Activated CD4-positive, alpha-beta memory T cell treated with anti-CD3 and anti-CD28 coated beads, Interleukin-2, amount 10 ng/mL, durations not matched to agents 7 days and 5 days (primary cell): ENCODE measurements at places on chromosomes 12 and 14.
A peak's percentile ranks its signal among the peaks of the same experiment; 100 is the strongest.

- DNase-seq: no peak
Observed at GRCh38 chr12:89384050-89384758, 31.9 kb upstream of the DUSP6 start.

DNA sequence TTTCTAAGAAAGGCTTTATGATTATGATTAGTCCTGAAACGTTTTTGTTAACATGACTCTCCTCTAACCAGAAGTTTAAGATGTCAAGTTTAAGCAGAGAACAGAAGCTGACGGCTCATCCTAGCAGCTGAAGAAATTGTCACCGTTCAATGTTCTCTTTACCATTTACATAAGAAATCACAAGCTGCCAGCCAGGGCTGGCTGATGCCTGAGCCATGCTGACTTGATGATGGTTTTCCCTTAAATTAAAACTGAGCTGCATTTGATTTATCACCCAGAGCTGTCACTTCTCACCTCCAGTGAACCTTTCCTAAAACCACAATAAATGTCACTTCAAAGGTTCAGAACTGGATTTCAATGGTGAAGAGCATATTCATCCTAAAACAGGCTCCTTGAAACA lies 153.6 kb downstream of the KTN1 start:
- DNase-seq: no peak

DNA sequence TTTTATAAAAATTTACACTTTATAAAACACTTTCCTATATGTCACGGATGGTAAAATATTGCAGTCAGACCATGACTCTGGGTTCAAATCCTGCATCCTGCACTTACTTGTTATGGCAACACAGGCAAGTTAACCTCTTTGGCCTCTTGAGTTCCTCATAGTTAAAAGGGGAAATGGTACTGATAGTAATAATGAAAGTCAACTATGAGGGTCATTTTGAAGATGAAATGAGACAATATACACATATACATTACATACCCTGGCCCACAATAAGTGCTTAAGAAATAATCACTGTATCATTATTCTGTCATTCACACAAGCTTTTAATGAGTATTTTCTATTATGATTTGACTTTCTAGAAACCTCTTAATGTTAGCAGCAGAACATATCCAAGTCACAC lies 64.4 kb downstream of the C12orf42 start:
- DNase-seq: no peak

DNA sequence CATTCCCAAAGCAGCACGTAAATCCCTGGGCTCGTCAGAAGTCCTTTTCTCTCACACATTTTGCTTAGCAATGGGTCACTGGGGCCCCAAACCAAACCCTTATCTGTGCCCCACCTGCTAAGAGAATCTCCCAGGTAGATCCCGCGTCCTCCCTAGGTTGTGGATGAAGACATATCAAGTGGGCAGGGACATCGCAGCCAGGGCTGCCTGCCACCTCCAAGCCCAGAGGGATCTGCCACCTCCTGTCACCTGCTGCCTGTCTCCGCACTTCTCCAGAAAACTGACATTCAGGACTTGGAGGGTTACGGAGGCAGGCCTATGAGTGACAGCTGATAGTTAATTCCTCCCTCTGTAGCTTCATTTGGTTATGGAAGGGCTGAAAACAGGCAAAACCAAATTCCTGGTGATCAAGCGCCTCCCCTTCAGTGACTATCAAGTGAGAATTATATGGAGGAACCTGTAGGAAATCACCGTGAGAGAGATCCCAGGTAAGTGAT lies 19.5 kb downstream of the BCL11B start:
- DNase-seq: no peak

GRCh38 chr12:82886671-82887340 lies 200.1 kb downstream of the TMTC2 start:
- DNase-seq: no peak

DNA sequence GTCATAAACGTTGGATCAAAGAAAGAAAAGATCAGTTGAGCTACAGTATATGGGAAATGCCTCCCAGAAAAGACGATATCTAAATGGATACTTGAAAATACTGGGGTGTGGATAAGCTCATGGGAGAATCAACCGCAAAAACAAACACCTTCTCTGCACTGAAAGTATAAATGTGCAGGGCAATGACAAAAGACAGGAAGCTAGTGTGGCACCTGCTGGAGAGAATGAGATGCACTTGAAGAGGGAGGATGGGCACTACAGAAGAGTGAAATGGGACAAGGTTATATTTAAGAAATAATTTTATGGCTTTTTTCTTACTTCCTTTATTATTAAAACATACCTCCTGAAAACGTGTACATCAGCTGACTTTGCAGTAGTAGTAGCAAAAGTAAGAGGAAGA lies 153.7 kb downstream of the PRKD1 start:
- DNase-seq: no peak

- DNase-seq: no peak
Observed at GRCh38 chr14:93548102-93548843, 117.5 kb downstream of the UNC79 start.

GRCh38 chr12:64709429-64709828 lies 49.8 kb downstream of the GNS start:
- no peak for DNase-seq

DNA sequence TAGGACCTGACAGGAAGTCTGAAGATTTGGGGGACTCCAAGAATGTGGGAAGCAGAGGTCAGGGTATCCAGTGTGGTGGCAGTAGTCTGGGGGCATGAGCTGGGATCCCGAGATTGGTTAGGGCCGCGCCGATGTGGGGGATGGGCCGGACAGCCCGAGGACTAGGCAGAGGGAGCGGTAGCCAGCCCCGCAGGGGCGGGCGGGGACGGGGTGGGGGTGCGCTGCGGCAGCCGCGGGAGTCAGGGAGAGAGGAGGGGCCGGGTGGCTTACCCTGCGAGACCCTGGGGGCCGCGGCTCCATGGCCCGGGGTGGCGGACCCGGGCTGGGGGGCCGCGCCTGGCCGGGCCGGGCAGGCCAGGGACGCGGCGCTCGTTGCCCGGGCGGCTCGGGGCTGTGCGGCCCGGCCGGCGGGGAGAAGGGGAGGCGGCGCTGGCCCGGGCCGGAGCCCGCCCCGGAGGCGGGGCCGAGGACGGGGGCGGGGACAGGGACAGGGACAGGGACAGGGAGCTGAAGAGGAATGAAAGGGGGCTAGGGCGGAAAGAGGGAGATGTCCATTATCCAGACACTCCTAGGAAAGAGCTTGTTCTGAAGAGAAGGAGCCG lies 5.6 kb downstream of the ZNF385A start:
- DNase-seq: no peak

DNA sequence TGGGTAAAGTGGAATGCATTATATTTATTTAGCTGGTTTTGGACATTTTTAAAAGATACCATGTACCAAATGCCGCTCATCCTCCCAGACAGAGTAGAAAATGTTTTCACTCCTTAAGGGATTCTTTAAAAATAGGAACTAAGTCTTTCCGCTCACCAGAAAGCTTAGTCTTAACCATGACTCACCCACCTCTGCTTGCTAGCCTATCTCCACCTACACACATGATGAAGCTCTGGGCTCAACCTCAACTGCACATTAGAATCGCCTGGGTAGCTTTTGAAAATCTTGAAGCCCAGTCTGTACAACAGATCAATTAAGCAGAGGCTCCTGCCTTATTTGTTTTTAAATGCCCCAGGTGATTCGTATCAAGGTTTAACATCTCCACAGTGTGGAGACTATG lies 260.5 kb downstream of the NEDD1 start:
- DNase-seq: no peak

- DNase-seq: no peak
Observed at GRCh38 chr14:81406863-81407262, 6.7 kb upstream of the STON2 start.

GRCh38 chr14:92472860-92473259 lies 40.7 kb upstream of the RIN3 start:
- DNase-seq: no peak

DNA sequence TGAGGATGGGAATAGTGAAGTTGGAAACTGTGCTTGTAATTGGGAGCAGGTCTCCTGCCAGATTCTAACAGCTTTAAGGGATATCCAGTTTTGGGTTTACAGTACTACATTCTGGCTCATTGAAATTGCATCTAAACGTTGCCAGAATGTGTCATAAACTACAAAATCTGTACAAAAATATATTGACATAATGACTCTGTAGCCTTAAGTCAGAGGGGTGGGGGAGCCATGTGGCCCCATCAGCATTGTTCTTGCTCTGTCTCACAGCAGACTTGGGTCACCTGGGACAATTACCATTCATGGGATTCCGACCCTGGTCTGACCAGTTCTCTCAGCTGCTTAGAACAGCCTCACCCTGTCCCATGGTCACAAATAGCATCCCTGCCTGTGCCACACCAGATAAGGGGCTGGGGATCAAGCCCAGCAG lies 43.3 kb upstream of the MED13L start:
- DNase-seq: no peak

DNA sequence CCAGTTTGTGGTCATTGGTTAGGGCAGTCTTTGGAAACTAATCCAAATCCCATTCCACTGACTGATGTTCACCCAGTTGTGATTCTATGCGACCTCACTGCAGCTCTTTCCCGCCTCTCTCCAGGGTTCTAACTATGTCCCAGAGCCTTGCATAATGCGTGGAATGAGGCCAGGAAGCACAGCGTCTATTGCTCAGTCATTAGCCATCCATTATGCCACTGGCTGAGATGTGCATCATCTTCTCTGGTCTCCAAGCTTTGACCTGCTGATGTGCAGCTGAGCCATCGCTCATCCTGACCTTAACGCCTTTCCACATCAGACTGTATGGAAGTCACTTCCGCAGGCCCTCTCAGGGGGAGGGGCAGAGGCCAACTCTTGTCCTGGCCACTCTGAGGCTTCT lies 115.4 kb upstream of the VRK1 start:
- DNase-seq: no peak

DNA sequence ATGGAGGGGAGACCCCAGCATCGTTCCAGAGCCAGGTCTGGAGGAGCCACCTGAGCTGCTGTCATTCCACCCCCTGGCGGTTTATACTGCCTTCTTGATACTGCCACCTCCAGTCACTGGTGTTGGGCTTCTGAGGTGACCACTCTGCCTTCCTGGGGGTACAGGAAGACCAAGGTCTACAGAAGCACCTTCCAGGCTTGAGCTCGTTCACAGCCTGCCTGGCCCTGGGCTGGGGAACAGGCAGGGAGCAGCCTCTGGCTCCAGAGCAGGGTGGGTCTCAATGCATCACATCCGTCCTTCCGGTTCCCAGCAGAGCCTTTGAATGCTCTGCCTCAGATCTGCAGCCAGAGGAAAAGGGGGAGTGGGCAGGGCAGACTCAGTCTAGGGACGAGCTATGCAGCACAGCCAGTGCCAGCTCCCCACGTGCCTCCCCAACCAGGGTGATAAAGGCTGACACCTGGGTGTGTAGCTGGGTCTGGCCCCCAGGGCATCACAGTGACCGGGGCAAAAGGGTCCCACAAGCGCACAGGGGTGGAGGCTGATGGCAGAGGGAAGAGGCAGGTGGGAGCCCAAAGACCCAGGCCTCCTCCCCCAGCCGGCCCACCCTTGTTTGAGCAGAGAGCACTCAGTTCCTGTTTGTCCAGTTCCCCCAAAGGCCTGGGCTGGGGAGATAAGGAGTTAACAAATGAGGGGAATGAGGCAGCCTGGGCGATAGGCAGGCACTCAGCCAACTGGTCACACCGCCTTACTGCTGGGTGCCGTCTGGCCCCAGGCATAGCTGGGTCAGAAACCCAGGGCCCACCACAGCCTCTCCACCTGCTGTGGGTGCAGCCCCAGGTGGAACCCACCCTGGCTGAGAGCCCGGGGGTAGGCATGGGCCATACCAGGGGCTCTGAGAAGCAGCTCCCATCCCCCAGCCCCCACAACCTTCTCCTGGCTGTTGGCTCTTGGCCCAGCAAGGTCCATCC lies 17.1 kb downstream of the DEGS2 start:
- DNase-seq: no peak

- DNase-seq: no peak
Observed at GRCh38 chr12:121702944-121703343, 9.6 kb upstream of the TMEM120B start.

GRCh38 chr14:72619881-72620280 lies 274.0 kb downstream of the DPF3 start:
- no peak for DNase-seq

GRCh38 chr14:101223127-101223526 lies 319.6 kb upstream of the RTL1 start:
- peak; percentile 3 for DNase-seq

DNA sequence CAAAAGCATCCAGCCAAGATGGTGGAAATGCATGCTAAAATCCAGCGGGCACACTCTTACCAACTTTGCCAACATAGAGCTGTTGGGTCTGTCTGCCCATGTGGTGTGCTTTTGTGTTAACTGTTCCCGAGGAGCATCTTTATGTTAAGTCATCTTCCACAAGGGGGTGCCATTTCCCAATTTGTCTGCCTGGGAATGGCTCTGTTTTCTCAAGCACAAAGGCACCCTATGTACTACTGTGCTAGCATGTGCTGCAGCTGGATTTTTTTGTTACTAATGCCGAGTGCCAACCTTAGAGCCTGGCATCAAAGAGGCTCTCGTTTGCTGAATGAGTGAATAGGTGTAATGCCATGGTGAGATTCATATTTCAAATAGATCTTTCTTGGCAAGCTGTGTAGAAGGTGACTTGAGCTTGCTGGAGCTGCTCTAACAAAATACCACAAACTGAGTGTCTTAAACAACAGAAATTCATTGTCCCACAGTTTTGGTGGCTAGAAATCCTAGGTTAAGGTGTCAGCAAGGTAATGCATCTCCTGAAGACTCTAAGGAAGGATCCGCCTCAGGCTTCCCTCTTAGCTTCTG lies 74.3 kb downstream of the TRHDE start:
- peak; percentile 36 for DNase-seq

DNA sequence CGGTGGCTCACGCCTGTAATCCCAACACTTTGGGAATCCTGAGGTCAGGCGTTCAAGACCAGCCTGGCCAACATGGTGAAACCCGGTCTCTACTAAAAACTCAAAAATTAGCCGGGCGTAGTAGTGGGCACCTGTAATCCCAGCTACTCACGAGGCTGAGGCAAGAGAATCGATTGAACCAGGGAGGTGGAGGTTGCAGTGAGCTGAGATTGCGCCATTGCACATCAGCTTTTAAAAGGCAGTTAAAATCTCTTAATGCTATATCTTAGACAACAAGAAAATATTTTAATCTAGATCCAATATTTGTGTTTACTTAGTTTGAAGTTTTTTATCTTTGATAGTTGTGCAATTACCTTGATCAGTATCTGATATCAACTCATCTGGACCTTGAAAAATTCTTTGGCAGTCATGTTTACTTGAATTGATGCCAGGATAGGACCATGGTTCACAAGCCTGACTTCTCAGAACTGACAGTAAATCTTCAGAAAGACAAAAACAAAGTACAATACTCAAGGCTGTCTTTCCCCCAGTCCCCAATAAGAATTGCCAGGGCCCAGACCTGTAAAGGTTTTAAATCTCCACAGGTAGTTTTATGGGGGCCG lies 135.0 kb upstream of the AEBP2 start:
- no peak for DNase-seq

DNA sequence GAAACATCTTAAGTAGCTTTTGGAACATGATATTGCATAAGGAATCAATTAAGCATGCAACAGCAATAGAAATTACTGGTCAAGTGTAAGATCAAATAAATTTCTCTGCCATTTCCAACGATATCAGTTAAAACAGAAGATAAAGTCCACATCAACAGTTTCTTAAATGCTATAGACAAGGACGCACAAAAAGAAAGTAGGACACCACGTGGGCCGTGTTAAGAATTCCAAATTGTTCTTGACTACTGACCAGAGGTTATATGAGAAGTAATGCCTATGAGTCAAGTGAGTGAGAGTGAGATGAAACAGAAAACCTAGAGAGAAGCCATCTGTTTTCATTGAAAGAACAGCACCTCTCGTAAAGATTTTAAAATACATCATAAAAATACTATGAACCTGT lies 318.2 kb downstream of the TMEM117 start:
- DNase-seq: no peak

- no peak for DNase-seq
Observed at GRCh38 chr12:132723764-132724140, 13.1 kb downstream of the PGAM5 start.
